ENCODE measurements at places on chromosomes 4 and X.

- no peak for DNase-seq
Observed at GRCh38 chr4:15504041-15504440, 34.4 kb downstream of the CC2D2A start.

- no peak for DNase-seq
Observed at GRCh38 chrX:65688403-65688871, 21.0 kb downstream of the MSN start.

- no peak for DNase-seq
Observed at GRCh38 chr4:174628191-174628590, 105.9 kb upstream of the HPGD start.

DNA sequence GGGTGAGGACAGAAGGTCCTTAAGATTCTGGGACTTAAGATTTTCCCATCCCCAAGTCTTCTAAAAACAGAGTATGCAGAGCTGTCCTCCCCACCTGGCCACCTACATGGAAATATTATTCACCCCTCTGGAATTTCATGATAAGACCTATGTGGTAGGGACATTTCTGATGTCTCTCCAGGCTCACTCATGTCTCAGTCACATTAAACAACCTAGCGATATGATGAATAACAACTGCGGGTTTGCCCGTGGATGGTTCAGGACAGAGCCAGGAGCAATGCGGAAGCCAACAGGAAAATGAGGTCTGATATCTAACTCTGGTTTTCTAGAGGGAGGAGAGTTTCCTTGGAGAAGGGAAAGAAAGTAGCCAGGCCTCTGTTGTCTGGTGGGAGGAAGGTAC is 47.4 kb downstream of the TEX13A start:
- no peak for DNase-seq

DNA sequence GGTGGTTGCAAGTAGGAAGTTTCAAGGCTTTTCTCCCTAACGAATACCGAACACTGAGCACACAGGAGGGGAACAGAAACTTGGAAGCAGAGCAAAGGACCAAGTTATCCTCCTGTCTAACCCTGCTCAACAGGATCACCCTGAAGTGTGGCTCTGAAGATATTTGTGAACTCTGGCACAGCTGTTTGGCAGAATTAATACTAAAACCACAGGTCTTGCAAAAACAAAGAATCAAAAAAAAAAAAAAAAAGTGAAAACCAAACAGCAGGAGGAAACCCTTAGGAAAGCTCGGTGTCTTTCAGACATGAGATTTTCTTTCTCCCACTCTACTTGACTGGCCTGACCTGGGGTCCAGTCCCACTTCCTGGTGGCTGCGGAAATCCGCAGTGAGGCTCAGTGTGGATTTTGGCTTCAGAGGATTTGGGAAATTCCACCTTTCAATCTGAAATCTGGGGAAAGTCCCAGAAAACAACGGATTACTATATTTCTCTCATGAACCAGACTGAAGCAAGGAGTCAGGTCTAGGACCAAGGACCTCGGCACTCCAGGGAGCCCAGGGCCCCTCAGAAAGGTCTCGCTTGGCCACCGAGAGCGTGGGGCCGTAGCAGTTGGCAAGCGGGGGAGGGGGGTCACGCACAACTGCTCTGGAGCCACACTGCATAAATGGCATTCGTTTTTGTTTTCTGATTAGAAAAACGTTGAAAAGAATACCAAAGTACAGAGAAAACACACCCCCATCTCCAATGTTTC is 867 bp downstream of the TIFA start:
- no peak for DNase-seq

GRCh38 chr4:81038636-81039350 is 8.3 kb downstream of the BMP3 start:
- no peak for DNase-seq

DNA sequence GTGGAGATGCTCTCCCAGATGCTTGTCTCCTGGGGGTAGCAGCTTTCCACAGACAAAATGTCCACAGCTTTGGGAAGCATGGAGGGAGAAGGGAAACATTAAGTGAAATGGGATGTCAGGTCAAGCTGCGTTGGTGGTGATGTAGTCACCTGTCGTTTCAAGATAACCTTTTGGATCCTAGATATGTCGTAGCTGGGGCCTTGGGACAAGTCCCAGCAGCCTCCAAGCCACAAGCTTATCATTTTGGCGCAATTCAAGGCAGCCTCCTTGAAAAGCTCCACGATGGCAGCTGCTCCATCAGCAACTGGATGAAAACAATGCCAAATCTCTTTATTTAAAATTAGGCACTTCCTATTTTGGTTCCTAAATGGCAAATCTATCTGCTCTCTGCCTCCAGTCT is 52.0 kb downstream of the RTL9 start:
- DNase-seq: no peak

- no peak for DNase-seq
Observed at GRCh38 chr4:13611283-13611842, 16.2 kb downstream of the BOD1L1 start.

DNA sequence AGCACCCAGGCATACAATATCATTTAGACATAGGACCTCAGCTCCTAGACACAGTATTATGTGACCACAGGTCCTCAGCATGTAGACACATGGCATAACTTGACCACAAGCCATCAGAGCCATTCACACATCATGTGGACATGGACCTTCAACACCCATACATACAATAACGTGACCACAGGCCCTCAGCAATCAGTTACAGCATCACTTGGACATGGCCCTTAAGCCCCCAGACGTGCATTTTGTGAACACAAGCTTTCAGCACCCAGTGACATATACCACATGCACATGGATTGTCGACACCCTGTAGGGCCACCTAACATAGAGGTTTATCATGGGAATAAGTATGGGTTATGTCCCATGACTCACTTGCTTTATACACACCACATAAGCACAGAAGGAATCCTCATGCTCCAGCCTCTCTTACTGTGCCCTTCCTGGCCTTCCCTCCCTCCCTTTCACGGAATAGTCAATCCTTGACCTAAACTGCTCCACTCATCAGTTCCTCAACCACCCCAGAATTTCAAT is 1.9 kb downstream of the TSPYL2 start:
- DNase-seq: no peak

DNA sequence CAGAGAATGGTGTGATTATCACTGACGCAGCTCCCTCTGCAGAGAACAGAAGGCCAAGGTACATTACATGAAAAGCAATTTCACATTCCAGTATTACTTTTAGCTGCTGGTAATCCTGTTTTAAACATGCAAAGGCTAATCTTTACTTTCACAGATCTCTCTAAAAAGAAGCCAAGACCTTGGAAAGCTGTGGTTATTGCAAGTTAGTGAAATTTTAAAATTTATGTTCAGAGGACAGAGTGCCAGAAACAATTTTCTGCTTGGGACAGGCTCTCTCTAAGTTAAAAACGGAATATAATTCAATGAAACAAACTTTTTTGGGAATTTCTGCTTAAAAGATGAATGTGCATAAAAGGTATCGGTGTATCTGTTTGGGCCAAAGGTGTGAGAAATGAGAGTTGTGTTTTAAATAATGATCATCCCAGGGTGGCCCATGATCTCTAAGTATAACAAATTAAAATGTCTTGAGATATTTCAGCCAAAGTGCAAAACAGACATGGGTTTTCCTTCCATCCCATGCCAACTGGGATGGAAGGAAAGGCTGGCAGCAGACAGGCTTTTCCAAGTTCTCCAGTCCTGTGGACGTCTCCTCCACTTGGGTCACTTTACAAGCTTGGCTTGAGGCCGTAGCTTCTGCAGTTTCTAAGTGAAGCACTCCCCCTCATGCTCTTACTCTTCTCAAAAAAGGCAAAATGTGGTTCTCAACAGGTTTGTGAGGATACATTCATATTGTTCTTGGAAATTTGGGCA is 118.0 kb downstream of the DRD5 start:
- DNase-seq: no peak

DNA sequence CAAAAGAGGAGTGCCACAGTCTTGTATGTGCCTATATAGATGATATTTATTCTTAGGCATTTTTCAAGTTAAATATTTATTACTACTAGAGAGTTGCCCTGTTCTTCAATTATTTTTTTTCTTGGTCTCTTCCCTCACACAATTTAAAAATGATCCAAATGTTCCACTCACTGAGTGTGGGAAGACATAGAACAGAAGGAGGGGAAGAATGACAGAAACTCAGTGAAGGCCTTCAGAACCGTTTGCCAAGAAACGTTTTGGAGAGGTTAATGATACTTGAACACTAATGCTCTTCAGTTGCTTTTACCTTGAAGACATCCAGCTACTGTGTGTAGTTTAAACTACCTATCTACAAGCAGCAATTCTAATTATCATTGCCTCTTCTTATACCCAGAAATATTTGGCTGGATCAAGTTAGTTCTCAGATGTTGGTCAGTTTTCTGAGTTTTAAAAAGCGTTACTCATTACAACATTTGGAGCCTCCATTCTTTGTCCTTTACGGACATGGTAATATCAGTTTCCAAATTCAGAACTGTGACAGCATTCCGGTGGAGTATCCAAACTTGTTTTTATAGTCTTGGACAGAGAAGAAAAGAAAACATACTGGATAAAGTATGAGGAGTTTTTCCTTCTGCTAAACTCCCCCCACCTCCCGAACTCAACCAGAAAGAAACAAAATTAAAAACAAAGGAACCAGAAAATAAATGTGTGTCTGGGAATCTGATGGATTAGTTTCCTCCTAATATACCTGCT is 389.7 kb downstream of the SPRY1 start:
- no peak for DNase-seq

DNA sequence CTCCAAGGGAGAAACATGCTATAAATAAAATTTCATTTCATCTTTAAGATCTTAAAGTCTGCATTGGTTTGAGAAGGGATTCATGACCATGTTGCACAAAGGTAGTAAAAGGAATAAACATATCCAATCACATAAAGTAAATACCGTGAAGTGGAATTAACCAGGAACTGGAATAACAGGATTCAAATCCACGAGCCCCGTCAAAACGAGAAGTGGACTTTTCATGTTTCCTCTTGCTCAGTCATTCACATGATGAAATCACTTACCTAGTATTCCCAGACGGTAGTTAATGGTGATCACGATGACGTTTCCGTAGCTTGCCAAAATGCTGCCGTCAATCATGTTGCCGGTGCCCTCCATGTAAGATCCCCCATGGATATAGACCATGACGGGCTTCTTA is 199.7 kb downstream of the NLGN4X start:
- DNase-seq: no peak

GRCh38 chr4:76637712-76638361 is 202.8 kb downstream of the SHROOM3 start:
- DNase-seq: no peak

DNA sequence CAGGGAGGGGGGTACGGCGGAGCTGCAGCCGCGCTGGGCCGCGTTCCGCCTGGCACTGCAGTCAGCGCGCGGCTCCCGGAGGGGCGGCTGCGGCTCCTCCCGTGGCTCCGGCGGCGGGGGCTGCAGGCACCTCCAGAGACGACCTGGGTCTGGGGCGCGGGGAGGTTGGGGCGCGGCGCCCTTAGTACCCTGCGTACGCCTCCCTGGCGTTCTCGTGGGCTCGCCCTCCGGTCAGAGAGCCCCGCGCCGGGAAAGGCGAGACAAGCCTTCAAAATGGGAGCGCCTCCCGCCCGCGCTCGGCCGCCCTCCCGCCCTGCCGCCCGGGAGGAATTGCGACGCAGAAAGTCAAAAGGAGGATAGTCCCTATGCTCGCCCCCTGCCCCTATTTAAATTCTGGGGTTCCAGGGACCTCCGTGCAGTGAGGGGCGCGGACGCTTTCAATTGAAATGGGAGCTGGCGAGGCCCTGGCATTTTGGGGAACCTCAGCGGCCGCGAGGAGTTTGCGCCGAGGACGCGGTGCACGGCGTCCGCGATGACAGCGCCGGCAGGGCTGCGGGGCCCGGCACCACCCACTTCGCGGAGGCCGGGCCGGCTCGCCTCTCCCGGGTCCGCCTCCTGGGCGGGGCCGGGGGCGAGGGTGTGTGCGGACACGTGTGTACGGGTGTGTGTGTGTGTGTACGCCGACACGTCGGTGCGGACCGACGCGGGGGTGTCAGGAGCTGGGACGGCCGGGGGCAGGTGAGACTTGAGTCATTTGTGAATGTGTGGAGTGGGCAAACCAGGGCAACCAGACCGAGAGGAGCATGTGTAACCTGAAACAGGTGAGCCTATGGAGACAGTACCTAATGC is 544 bp downstream of the HERC3 start:
- peak; percentile 80 for DNase-seq

DNA sequence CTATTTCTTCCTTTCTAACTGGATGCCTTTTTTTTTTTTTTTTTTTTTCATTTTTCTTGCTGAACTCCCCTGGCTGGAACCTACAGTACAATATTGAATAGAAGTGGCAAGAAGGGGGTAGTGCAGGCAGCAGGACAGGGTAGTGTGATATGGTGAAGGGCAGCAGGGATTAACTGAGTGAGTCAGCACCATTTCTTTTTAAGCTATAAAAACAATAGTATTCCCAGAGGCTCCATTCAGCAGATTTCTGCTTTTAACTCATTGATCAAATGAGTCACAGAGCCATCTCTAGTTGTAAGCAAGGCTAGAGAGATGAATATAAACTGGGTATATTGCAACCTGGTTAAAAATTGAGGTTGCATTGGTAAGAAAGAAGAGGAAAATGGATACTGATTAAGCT is 53.6 kb upstream of the SETD7 start:
- DNase-seq: no peak

- no peak for DNase-seq
Observed at GRCh38 chr4:65789805-65790204, 119.5 kb upstream of the EPHA5 start.

Measured in right atrium auricular region (tissue), 2 donors.